ENCODE measurements at places on chromosomes 13 and 19. TPM values are rescaled to one million over a fixed set of nuclear protein-coding genes. Genes with fewer than 3 reads are reported as not detected.

DNA sequence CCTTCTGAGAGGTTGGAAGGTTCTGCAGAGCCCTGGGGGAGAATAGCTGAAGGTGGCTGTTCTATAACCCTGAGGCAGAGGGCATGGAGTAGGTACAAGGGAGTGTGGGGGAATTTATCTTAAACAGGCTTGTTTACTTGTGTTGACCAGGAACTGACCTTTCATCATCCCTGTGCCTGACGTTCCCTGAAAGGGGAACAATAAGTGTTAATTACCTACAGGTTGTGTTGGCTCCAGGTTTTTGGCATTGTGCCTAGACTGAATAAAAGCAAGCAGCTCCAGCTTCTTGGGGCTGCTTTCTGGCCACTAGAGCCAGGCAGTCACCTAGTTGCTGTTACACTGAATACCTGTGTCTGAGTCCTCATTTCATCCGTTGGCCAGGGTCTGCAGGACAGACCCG, 60.0 kb downstream of the ZNF627 start:
- no peak for DNase-seq

DNA sequence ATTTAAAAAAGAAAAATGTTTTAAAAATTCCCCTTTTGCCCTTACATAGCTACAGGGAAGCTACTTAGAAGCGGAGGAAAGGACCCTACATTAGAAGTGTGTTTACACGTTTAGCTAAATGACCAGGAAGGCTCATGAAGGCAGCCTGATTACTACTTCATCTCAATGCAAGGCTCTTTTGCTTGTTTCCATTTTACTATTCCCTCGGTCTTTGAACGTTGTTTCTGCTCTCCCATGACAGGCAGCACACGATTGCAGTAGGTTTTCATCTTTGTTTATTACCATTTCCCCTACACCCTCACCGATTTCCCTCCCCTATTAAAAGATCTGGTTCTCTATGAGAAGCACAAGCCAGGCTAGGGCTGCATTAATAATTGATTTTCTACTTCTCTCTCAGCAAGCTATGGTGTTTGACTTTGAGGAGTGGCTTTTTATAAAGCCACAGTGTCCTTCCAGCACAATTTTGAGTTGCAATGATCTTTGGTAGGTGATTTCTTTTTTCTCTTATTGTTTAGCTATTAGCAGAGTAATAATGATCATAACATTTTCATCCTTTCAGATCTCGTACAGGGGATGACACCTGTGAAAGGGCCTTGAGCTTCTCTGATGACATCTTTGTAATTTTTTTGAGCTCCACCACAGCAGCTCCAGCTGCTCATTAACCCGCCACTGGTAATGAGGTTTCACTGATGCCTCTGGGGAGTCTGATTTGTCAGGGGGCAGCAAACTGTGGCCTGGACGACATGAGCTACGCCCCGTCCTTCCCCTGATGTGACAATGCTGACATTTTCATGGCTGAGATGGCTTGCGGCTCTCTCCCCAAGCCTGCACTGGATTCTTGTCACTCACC, 670.3 kb downstream of the UQCRFS1 start:
- no peak for DNase-seq

The PDX1 gene
- total RNA-seq, result not detected

GRCh38 chr13:31755803-31756212, 16.5 kb downstream of the RXFP2 start:
- no peak for DNase-seq

GRCh38 chr19:51431124-51431523, 13.7 kb upstream of the SIGLEC10 start:
- no peak for DNase-seq

DNA sequence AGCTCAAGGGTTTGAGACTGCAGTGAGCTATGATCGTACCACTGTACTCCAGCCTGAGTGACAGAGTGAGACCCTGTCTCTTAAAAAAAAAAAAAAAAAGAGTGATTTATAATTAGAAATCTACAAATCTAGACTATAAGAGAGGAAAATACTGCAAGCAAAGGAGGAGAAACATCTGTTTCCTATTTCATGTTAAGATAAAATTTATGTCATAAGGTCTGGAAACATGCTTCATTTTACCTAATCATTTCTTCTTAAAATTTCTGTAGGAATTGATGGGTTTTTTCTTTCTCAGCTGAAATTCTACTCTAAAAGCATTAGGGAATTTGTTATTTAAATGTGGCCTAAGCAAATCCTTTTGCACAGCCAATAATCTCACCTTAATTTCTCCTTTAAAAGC, 53.2 kb downstream of the C13orf42 start:
- DNase-seq, result no peak

GRCh38 chr19:50181121-50181520, 18.0 kb upstream of the IZUMO2 start:
- no peak for DNase-seq

DNA sequence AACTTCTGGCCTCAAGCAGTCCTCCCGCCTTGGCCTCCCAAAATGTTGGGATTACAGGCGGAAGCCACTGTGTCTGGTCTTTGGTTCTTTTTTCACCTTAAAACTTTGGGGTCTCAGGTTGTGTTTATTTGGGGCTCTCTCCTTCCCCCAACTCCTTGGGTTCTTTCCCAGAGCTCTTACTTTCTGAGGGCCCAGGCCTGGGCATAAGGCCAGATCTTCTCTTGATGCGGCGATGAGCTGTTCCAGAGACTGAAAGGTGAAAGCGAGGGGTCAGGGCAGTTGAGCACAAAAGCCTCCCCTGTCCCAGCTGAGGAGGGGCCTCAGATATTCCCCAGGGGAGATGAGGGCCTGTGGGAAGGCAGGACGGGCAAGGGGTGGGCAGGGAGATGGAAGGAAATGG, 7.1 kb downstream of the POLR1G start:
- no peak for DNase-seq

DNA sequence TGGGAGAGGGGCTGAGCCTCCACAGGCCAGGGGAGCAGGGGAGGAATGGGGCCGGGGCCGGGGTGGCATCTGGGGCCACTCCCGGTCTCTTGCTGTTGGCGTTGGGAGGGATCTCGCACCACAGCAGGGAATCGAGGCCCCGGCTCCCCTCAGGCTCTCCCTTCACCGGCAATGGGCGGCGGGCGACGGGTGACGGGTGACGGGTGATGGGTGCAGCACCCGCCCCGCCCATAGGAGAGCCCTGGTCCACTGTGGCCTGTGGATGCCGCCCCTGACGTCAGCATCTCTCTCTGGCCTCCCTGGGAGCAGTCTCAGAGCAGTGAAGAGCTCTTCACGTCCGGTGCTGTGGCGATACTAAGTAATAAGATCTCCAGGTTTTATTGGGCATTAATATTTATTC, 133.6 kb downstream of the KDM4B start:
- DNase-seq, result no peak

DNA sequence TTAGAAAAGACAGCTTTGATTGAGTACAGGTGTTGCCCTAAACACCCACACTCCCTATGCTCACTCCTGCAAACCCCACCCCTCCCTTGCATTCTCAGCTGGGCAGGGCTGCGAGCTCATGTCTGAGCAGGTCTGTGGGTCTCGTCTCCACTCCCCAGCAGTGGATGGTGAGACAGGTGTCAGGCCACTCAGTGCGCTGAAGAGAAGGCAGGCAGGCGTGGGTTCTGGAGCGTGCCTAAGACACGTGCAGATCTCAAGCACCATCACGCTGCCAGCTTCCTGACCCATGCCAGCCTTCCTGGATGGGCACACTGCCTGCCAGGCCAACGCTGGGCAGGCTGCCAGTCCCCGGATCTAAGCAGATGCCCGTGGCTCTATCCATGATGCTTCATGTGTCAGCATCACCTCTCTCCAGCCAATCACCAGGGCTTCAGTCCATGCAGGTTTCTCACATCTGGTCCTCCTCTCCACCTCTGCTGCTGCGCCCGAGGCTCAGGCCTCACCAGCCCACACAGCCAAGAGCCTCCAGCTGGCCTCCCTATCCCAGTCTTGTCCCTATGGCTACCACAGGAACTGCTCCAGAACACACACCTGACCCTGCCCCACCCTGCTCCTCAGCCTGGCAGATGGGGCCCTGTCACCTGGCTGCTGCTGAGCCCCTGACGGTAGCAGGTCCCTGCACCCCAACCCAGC, 42.6 kb downstream of the EPS15L1 start:
- no peak for DNase-seq

DNA sequence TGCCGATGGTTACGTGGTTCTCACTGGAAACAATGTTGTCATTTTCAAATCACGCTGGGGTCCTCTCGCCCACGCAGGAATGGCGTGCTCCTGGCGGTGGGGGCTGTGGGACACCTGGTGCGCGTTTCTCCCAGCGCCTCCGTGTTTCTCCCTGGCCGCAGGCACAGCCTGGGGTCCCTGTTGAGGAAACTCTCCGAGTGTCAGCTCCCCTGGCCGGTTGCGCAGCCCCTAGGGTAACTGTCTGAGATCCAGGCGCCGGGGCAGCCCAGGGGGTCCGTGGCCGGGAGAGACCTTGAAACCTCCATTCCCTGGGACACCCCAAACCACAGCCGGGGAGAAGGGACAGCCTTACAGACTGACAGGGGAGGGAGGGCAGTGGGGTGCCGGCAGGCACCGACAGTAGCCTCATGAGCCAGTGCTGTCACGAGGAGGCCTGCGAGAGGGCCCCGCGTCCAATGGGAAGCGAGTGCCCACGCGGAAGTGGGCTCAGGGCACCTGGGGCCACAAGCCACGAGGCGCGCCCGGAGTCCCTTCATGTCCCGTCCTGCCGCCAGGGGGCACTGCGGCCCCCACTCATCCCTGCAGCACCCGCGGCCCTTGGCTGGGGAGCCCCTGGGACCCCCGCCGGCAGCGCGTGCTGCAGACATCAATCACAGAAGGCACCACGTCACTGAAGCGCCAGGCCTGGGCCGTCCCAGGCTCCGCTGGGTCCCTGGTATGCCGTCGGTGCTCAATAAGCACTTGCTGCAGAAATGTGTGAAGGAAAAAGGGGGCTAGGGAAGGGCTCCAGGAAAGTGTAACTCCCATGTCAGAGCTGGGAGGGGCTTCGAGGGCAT, 9.5 kb downstream of the ADAMTSL5 start:
- DNase-seq, result no peak

- no peak for DNase-seq
Observed at GRCh38 chr13:31629085-31629780, 110.1 kb upstream of the RXFP2 start.

DNA sequence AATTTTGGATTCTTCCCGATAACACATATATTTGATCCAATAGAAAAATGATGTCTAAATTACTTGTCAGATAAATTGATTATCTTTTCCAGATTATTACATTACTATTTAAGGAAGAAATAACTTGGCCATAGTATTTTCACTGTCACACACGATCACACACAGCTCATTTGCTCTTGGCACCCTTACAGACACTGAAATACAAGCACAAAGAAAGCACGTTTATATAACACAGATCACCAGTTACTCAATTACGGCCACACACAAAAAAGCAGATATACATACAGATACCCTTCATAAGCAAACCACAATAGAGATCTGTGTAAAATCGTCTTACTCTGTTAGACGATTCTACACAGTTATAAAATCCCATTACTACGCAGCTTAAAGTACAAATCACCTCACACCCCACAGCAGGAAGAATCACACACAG, 716 bp upstream of the ZNF420 start:
- no peak for DNase-seq

DNA sequence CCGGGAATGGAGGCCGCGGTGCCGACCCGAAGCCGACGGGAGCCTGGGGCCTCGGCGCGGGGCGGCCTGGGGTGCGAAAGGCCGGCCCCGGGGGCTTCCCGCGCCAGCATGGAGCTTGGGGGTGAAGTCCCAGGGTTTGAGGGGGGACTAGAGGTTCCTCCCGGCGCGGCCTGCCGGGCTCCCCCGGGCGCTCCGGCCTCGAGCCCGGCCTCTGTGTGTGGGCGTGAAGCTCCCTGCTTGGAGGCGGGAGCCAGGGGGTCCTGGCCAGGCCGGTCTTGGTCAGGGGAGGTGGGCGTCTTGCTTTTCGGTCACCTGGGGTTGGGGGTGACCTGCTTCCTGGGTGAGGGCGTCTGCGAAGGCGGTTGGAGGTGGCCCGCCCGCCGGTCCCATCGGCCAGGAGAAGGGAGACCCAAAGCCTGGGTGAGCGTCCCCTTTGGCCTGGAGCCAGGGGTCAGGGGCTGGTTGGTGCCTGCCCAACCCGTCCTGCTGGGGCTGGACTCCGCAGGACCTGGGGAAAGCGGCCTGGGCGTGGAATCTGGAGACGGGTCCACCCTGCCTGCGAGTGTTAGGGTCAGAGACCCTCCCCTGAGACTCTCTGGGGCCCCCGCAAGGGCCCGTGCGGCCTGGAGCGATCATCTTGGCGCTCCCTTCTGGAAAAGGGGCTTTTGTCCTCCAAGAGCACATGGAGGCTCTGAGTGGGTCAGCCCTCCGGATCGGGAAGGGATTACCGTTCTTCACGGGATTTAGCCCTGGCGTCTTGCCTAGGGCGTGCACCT, 535 bp downstream of the BSG start:
- DNase-seq, result no peak

The ZNF442 gene
- 11.5 TPM for total RNA-seq

The PLVAP gene
- 5.1 TPM for total RNA-seq

The ADGRE3 gene
- total RNA-seq, result 1.1 TPM

The CFAP97D2 gene
- not detected for total RNA-seq

The SHANK1 gene
- 8.4 TPM for total RNA-seq

All from spinal cord (tissue), 10 donors.